Suppressor macrophage treated with lipopolysaccharide for 1 hour (primary cell): ENCODE measurements at places on chromosomes 3 and 15.
A peak's percentile ranks its signal among the peaks of the same experiment; 100 is the strongest.

DNA sequence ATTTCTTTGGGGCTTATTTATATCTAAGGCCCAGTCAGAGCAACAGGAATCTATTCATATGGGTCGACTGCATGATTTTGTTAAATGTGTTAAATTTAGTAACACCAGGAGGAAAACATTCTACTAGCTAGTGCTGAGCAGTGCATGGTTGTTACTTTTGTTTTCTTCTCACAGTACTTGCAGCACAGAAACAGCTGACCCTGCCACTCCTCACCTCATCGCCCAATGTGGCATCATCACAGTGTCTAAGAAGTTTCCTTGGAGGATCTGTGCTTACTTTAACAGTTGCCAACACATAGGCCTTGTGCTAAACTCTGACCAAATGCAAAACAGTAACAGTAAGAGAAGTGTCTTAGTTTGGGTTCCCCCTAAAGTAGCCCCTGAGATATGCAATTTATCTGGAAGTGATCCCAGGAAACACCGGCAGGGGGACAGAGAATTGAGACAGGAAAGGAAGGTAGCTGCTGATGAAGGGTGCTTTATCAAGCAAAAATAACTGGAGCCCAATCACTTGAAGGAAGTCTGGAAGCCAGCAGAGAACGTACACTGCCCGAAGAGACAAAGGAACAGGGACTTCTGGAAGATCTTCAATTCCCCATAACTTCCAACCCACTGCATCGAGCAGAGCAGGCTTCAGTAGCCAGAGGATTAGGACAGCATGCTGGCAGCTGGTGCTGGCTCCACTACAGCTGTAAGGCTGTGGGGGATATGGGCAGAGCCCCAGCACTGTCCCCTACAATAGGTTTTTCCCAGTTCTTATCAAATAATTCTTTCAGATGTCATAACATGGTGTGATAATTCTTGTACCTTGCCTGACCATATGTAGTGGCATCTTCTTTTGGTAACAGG is 36.0 kb upstream of the ULK4 start:
- DNase-seq: peak; percentile 40

- DNase-seq: no peak
Observed at GRCh38 chr3:139620438-139620837, 57.3 kb downstream of the NMNAT3 start.

DNA sequence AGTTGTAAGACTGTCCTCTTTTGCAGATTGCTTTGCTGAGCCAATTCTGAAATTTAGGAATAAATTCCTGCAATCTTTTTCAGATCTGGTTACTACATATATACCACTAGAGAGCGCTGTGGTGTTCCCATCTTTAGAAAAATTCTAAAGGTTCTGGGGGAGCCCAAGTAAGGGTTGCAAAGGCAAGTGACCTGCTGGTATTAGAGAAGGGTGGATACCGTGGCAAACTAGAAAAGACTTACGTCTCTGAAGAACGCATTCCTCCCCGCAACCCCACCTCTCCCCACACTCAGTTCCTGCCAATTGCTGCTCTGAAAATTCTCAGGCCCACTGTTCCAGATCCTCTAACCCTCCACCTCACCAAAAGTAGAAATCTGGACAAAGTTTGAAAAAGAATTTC is 48.5 kb downstream of the EFHB start:
- DNase-seq: peak; percentile 65

DNA sequence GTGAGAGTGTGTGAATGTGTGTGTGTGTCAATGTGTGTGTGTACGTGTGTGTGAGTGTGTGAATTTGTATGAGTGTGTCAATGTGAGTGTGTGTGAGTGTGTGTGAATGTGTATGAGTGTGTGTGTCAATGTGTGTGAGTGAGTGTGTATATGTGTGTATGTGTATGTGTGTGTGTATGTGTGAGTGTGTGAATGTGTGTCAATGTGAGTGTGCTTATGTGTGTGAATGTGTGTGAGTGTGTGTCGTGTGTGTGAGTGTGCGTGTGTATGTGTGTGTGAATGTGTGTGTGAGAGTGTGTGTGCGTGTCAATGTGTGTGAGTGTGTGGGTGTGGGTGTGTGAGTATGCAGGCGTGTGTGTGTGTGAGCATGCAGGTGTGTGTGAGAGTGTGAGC is 93.5 kb upstream of the ALDH1A3 start:
- no peak for DNase-seq

DNA sequence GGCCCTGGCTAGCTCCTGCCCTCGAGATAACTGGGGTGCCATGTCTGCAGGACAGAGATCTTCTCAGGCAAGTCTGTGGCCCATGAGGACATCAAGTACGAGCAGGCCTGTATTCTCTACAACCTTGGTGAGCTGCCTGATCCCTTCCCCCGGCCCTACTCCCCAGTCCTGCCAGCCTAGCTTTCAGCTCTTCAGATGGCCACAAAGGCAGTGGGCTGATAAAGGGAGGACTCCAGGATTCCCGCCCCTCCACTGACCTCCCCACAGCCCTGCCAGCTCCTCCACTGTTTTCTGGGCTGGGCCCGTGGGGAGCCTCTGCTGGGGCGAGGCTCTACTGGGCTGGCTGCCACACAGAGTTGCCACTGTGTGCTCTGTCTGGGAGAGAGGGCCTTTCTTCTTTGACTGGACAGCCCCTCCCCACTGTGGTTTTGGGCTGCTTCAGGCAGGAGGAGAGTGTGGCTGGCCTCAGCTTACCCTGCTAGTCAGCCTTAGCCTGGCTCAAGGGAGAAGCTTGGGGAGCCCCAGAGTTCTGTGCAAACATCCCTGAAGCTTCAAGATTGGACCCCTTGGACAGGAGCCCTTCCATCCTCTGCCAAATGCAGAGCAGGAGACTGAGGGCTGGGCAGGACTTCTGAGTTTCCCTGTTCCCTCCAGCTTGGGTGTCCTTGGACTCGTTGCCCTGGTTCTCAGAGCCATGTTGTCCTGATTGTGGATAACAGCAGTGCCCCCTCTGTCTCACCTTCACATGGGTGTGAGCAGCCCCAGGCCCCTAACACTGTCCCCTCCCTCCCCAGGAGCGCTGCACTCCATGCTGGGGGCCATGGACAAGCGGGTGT is 24.4 kb downstream of the PTPN23 start:
- DNase-seq: no peak

DNA sequence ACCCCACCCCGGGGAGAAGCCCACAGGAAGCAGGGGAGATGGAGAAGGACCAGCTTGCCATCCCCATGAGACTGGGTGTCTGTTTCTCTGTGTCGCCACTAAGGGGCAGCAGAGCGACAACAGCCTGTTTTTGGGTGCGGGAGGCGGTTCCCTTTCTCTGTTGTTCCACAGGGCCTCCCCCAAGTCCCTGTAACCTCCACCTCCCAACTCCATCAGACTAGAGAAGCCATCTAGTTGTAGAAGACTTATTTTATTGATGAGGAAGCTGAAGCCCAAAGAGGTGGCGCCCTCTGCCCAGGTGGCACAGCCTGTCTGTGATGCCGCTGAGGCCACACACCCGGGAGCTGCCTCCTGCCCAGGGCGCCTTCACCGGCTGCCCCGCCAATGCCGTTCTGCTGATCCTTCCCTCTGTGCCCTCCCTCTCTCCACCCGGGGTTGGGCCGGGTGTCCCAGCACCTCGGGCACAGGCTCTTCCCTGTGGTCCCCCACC is 3.9 kb upstream of the CCDC9B start:
- DNase-seq: peak; percentile 82

DNA sequence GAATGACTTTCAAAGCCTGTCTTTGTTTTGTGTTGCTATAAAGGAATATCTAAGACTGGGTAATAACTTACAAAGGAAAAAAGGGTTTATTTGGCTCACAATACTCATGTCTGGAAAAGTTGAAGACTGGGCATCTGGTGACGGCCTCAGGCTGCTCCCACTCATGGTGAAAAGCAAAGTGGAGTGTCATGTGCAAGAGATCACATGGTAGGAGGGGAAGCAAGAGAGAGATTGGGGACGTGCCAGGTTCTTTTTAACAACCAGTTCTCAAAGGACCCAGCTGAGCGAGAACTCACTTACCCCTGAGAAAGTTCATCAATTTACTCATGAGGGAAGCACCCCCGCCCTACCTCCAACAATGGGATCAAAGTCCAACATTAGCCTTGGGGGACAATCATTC is 929.4 kb downstream of the ROBO1 start:
- no peak for DNase-seq

DNA sequence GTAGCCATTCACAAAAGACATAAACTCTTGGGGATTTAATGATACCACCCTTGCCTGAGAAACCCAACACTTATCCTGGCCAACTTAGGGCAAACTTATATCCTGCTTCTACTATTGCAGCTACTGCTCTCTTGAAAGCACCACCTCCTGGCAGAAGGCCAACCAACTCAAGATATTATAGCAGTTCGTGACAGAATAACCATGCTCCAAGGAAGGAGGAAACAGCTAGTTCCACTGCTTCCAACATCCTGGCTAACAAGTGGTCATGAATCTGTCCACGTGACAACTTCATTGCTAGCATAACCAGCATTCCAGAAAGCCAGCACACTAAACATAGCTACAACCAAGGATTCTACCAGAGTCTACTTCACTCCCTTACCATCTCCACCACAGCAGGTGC is 1037.5 kb downstream of the TBL1XR1 start:
- DNase-seq: no peak

- no peak for DNase-seq
Observed at GRCh38 chr15:87671289-87671688, 585.2 kb downstream of the NTRK3 start.

- no peak for DNase-seq
Observed at GRCh38 chr3:147713234-147714133, 304.3 kb downstream of the ZIC1 start.

DNA sequence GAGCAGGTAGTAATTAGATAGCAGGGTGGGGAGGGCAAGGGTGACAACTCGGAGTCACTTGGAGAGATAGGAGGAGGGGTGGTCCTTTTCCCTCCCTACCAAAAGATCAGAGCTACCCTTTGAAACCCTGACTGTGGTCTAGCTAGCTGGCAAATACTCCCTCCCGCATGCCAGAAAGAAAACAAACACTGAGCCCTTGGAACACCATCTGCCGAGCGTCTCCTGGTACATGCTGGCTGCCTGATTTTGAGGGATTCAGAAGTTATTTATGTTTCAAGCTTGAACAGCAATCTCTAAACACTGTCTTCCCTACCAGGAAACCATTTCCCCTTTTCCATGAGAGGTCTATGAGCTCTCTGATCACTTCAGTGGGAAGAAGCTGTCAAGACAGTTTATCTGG is 291.6 kb upstream of the CFAP20DC start:
- no peak for DNase-seq

GRCh38 chr15:41979493-41980266 is 7.3 kb upstream of the EHD4 start:
- no peak for DNase-seq

GRCh38 chr3:195114786-195115599 is 156.0 kb downstream of the XXYLT1 start:
- DNase-seq: no peak

GRCh38 chr3:141095546-141095937 is 44.4 kb downstream of the SPSB4 start:
- no peak for DNase-seq

DNA sequence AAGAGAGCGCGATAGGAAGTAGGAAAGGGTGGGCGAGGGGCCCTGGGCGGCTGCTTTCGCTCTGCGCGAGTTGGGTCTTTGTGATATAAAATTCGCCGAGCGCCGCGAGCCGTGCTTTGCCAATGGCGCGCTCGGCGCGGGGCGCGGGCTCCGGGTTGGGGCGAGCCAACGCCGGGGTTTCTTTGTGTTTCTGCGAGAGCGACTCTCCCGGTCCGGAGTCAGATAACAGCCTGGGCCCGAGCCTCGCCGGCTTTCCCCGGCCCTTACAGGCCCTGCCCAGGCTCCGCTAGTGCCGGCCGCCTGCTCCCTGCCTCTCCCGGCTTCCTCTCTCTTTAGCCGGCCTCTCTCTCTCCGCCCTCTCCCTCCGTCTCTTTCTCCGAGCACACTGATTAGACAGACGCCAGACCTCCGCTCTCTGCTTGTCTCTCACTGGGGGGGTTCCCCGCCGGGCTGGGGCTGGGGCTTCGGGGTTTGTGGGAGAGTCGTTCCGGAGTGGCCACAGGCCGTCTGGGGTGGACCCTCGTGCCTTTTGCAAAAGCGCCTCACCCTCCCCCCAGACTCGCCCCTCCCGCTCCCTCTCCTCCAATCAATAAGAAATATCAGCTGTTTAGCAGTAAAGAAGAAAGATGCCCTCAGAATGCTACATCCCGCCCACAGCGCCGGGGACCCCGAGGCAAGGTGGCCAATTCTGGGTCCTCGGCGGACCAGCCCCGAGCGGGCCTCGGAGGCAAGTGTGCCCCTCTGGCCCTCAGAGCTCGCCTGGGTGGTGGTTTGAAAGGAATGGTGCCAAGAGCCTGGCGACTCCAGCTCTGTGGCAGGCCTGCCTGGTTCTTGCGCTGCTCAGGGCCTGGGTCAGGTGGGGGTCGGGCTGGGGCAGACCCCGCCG is 2.9 kb downstream of the NR2F2 start:
- no peak for DNase-seq

DNA sequence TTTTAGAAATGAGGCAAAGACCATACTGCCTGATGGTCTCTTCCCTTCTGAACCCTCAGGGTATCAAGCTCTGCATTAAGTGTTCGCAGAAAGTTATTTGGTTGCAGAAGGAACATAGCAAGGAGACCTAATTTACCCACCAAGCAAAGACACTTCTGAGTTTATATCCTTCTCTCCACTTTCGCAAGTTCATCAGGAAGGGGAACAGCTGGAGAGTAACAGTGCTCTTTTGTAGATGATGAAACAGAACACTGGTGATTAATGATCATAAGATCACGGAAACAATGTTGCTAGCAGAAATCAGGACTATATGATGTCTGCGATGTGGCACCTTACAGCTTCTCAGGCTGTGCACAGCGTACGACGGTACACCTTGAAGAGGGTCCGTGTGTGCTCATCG is 62.1 kb downstream of the NCEH1 start:
- peak; percentile 90 for DNase-seq

DNA sequence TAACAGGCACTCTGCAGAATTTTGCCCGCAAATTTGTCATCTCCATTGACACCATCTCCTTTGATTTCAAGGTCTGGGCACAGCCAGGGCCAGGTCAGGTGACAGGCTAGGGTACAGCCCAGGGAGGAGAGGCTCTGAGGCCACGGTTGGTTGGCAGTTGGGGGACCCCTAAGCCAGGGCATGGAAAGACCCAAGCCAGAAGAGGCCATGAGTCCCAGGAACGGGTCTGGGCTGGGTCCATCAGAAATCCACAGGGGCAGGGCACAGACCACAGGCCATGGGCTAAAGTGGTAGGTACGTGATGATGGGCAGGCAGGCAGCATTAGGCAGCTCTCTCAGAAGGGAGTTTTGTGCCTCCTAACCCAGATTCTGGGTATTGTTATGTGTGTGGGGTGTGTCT is 45.8 kb downstream of the SEMA3G start:
- DNase-seq: no peak
